ENCODE measurements at places on chromosomes 3 and 15. TPM values are rescaled to one million over a fixed set of nuclear protein-coding genes. Genes with fewer than 3 reads are reported as not detected.
A peak's percentile ranks its signal among the peaks of the same experiment; 100 is the strongest.

The FEZF2 gene
- not detected for total RNA-seq

The HSPBAP1 gene
- total RNA-seq, result 1.4 TPM

The NTRK3 gene
- 4.0 TPM for total RNA-seq

The ARNT2 gene
- total RNA-seq, result 7.4 TPM

The PPM1L gene
- total RNA-seq, result not detected

The ANP32A gene
- 44.3 TPM for total RNA-seq

The SNRPA1 gene
- total RNA-seq, result 134 TPM

The IL12A gene
- 16.2 TPM for total RNA-seq

The TFRC gene
- total RNA-seq, result 59.5 TPM

DNA sequence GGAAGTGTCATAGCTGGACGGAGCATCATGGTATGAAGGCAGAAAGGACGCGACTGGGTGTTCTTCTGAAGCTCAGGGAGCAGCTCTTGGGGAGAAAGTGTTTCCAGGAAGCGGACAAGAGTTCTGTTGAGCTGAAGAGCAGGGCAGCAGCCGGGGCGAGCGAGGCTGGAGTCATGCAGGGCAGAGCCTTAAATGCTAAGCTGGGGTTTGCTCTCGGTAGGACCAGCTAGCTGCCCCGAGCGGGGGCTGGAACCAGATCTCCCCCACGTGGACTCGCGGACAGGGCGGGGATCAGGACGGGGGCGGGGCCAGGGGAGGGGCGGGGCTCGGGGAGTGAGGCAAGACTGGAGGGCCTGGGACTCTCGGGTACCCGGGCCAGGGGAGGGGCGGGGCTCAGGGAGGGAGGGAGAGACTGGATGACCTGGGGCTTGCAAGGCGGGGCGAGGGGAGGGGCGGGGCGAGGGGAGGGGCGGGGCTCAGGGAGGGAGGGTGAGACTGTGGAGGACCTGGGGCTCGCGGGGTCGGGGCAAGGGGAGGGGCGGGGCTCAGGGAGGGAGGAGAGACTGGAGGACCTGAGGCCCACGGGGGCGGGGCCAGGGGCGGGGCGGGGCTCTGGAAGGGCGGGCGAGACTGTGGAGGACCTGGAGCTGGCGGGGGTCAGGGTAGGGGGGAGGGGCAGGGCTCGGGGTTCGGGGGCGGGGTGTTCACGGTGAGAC lies 461 bp upstream of the FAH start:
- DNase-seq, result peak; percentile 99

- DNase-seq, result no peak
Measured at GRCh38 chr3:23263796-23264195, 60.7 kb downstream of the UBE2E2 start.

- no peak for DNase-seq
Measured at GRCh38 chr3:73536336-73536895, 88.3 kb downstream of the PDZRN3 start.

- no peak for DNase-seq
Measured at GRCh38 chr3:11558411-11558903, 85.3 kb downstream of the VGLL4 start.

DNA sequence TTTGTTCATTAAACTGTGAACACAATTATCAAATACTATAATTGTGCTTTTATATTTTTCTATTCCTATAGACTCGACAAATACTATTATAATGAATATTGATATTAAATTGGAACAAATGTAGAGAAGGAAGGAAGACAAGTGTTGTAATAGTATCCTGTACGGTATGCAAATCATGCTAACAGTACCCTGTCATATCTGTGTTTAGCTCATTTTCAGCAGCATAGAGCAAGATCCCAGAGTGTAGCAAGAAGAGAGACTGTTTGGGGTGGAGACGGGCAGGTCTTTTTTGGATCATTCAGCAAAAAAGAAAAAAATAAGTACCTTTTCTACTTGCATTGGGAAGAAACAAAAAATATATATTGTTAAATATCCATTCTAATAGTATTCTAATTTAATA lies 224.1 kb downstream of the TPRG1 start:
- no peak for DNase-seq

DNA sequence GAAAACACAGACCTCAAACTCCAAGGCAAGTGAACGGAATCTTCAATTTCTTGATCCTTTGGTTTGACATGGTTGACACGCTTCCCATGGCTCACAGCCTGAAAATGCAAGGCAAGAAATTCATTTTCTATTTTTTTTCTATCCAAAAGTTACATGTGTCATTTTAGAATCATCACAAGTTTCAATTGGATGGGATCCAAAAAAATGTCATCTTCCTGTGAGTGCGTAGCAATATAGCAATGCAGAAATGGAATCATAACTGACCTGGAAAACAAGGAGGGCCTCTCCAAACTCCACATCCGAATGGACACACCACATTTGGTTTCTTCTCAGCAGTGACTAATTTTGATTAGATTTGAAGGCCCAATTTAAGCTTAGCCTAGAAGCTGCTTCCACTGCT lies 175.8 kb upstream of the ATP11B start:
- no peak for DNase-seq

GRCh38 chr3:83928391-83928790 lies 1030.4 kb upstream of the CADM2 start:
- no peak for DNase-seq

- DNase-seq, result no peak
Measured at GRCh38 chr15:61527836-61528580, 298.9 kb upstream of the RORA start.

DNA sequence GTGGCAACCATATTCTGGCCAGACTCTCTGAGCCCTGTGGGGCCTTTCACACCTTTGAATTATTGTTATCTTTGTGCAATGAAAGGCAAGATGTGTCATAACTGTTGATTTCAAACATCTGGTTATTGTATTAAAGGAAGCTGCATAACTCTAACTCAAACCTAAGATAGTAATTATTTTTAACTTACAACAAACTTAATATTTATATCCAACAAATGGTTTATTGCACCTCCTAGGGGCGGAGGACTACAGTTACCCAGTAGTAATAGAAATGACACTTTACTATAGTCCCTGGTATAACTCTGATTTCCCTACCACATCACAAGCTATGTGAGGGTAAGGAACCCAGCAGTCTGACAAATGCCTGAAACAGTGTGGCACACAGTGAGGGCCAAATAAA lies 363.9 kb upstream of the SUCLG2 start:
- no peak for DNase-seq

GRCh38 chr3:46948830-46949671 lies 27.5 kb downstream of the CCDC12 start:
- peak; percentile 17 for DNase-seq

- no peak for DNase-seq
Measured at GRCh38 chr15:70013656-70014313, 83.9 kb downstream of the TLE3 start.

DNA sequence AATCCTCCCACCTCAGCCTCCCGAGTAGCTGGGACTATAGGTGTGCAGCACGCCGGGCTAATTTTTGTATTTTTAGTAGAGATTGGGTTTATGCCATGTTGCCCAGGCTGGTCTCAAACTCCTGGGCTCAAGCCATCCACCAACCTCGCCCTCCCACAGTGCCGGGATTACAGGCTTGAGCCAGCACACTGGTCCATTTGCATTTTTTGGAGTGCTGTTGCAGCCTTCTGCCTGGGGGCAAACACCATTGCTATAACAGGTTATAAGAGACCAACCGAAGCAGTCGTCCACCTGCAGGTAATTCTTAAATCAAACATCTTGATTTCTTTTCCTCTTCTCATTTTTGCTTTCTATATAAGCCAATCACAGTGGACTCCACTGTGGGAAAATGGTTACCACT lies 27.7 kb downstream of the ACKR4 start:
- DNase-seq, result no peak

DNA sequence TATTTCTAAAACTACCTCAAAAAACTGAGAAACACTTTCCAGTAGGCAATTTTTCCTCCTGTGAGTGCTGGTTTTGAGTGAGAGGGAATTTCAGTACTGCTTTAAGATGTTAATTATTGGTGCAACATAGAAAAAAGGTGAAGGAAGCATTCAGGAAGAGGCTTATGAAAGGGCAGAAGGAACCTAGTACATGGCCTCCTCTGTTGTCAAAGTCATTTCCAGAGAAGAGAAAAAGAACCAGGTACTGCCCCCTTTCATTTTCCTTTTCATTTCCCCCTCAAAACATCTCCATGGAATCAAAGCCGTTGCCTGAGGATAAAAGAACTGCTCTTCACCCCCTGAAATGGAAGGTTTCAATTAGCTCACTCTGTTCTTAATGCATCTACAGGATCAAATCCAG lies 19.8 kb downstream of the RARRES1 start:
- no peak for DNase-seq

DNA sequence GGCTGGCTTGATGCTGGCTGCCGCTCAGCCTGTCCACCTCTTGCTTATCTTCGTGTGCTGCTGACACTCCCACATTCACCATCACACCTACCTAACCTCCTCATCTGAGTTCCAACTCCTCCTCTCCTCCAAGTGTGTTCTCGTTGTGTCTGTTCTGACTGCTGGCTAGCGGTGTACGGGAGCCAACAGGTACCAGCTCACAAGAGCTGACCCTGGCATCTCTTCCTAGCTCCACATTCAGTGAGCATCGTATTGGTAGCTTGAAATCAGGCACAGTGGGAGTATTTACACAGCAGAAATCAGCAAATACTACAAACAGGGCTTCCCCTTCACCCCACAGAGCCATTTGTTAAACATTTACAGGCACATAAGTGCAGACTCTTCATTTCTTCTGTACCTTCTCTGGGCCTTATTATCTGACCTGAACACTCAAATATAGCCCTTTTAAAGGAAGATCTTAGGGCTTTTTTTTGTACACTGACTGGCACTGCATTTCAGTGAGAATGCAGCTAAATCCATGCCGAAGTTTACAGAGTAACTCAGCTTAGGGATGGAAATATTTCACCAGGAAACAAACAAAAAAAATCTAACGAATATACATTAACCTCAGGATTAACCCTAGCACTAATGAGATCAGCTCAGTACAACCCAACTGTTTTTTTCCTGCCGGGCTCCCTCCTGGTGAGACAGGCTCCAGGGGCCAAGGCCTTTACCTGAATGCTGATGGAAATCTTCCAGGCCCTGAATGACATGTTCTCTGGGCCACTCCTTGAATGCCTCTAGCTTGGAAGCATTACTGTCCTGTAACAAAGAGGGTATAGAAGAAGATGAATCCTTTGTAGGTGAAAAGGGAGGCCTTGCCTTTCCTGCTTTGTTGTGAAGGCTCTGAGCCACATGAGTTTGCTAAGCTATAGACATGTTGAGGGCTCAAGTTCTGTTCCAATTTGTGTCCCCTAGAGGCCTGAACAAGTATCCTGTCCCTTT lies 150.5 kb upstream of the LPP start:
- DNase-seq, result no peak

GRCh38 chr3:48186631-48187300 lies 1.5 kb downstream of the CDC25A start:
- no peak for DNase-seq

- no peak for DNase-seq
Measured at GRCh38 chr15:65827065-65827464, 35.0 kb upstream of the DENND4A start.

GRCh38 chr3:3745693-3746092 lies 53.5 kb upstream of the LRRN1 start:
- no peak for DNase-seq

GRCh38 chr3:49872801-49873281 lies 3.1 kb upstream of the CAMKV start:
- no peak for DNase-seq

DNA sequence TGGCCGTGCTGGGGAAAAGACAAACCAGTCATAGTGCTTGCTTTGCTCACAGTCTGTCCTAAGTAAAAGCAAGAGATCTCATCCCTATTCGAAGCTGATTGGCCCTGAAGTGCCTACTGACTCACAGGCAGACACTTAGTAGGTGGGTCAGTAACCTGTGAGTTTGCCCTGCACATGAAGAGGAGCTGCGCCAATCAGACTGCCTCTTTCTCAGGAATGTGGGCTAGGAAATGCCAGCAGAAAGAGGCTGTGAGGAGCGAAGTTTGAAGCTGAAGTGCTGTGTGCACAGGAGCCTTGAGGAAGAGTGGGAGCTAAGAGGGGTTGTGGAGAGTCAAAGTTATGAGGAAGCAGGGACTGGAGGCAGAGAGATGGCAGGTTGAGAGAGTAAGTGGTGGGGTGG lies 126.8 kb downstream of the IL20RB start:
- no peak for DNase-seq

DNA sequence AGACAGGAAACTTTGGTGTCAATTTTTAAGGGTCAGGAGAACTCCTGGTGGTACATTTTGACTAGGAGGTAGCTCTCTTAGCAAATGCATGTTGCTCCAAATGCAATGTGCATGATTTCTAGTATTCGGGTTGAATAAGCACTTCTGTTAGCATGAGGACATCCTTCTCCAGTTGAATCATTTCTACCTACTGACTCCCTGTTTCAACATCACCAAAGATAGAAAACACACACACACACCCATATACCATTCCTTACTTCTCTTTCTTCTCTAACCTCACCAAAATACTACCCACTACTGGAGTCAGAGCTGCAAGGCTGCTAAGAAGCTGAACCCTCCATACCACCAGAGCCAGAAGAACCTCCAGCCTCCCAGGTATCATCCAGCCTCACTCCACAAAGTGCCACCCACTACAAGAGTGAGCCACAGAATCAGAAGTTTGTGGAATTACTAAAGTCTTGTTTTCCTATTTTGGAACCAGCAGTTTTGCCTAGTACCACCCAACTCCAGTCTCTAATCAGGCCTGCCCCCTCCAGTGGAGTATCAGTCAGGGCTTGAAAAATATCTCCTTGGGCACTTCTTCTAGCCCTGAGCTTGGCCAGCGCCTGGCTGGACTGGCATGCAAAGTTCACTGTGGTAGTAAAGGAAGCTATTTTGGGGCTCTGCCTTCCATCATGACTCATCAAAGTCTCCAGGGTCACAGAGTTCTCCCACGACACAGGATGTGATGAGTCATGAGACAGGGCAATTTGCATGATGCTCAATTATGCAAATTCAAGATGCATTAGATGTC lies 110.3 kb downstream of the CYP19A1 start:
- peak; percentile 85 for DNase-seq

DNA sequence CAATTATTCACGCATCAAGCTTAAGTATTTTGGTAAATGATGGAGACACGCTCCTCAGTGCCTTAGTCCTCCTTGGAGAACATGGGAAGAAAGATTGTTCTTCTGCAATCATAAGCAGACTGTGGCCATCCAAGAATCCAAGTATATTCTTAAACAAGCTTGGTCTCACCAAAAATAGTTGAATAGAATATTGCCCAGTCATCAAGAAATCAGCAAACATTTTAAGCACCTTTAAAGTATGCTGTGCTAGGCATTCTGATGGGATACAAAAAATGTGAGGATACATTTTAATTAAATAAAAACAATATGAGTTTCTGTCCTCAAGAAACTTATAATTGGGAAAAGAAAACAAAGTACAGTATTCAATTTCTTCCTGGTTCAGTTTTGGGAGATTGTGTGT lies 445.5 kb downstream of the CNTN4 start:
- DNase-seq, result no peak

DNA sequence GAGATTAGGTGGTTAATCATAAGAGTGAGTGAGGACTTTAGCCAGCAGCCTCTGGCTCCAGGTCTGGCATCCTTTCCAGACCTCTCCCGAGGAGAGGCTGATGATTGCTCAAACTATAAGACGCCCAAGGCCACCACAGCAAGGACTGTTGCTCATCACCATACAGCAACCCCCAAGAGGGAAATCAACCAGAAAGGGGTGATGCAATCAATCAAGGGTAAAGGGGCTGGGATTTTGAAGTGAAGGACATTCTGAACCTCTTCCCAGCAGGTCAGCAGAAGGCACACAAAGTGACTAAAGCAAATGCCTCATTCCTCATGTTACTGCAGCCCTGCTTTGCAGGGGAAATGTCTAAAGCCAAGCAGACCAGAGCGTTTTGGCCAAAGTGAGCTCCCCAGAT lies 247.3 kb upstream of the IGF1R start:
- DNase-seq, result no peak

GRCh38 chr3:107347751-107348150 lies 29.5 kb upstream of the CCDC54 start:
- DNase-seq, result no peak

Measured in MG63 (cell line).